Smooth muscle cell of the umbilical artery (primary cell): ENCODE measurements at places on chromosomes 12 and 14. TPM values are rescaled to one million over a fixed set of nuclear protein-coding genes. Genes with fewer than 3 reads are reported as not detected.

CARMIL3 gene
- total RNA-seq = 0.05 TPM in 1 of 2 replicates, not detected in the other

LYZ gene
- total RNA-seq = not detected in 2 replicates

NR1H4 gene
- not detected in 2 replicates for total RNA-seq

PIWIL1 gene
- not detected in 2 replicates for total RNA-seq

GLIPR1L1 gene
- total RNA-seq = not detected in 2 replicates

MIPOL1 gene
- 16.0 and 18.7 TPM in 2 replicates for total RNA-seq

SLC38A4 gene
- 2.8 and 4.2 TPM in 2 replicates for total RNA-seq

CPM gene
- total RNA-seq = 3.0 and 5.9 TPM in 2 replicates

KERA gene
- total RNA-seq = not detected in 2 replicates

BCAT1 gene
- total RNA-seq = 379 and 407 TPM in 2 replicates

KCNA5 gene
- total RNA-seq = not detected in 2 replicates

NTF3 gene
- 7.1 and 13.9 TPM in 2 replicates for total RNA-seq

CLEC4D gene
- not detected in 2 replicates for total RNA-seq

SYNE3 gene
- 6.2 and 15.2 TPM in 2 replicates for total RNA-seq

IL26 gene
- not detected in 2 replicates for total RNA-seq

GLIPR1L2 gene
- total RNA-seq = 0.30 and 0.42 TPM in 2 replicates

RTL1 gene
- under 0.01 and 0.09 TPM in 2 replicates for total RNA-seq

NOC4L gene
- 7.4 and 13.1 TPM in 2 replicates for total RNA-seq

SIX1 gene
- 0.05 TPM in 1 of 2 replicates, not detected in the other for total RNA-seq

IFNG-AS1 gene
- not detected in 2 replicates for total RNA-seq

ANO4 gene
- total RNA-seq = 2.0 and 15.7 TPM in 2 replicates

NPFF gene
- total RNA-seq = not detected in 2 replicates

AGAP2 gene
- 0.23 and 0.30 TPM in 2 replicates for total RNA-seq

HOXC12 gene
- total RNA-seq = not detected in 2 replicates

COL2A1 gene
- total RNA-seq = 0.18 TPM in 1 of 2 replicates, not detected in the other

SDR9C7 gene
- total RNA-seq = not detected in 2 replicates

SIX6 gene
- not detected in 2 replicates for total RNA-seq

PLEKHD1 gene
- not detected in 2 replicates for total RNA-seq

SDS gene
- not detected in 2 replicates for total RNA-seq

AMDHD1 gene
- total RNA-seq = 0.28 and 0.59 TPM in 2 replicates

TIMM9 gene
- total RNA-seq = 11.9 and 16.6 TPM in 2 replicates

CLEC14A gene
- 0.74 and 1.2 TPM in 2 replicates for total RNA-seq

GALNT9 gene
- 0.30 and 0.42 TPM in 2 replicates for total RNA-seq

FOXN4 gene
- total RNA-seq = not detected in 2 replicates

TMPRSS12 gene
- not detected in 2 replicates for total RNA-seq

ZFP36L1 gene
- total RNA-seq = 102 and 167 TPM in 2 replicates

ALX1 gene
- total RNA-seq = 0.18 TPM in 1 of 2 replicates, not detected in the other

CFL2 gene
- 108 and 149 TPM in 2 replicates for total RNA-seq

LRRC9 gene
- not detected in 2 replicates for total RNA-seq

MON2 gene
- 63.8 and 75.6 TPM in 2 replicates for total RNA-seq

DNAJC22 gene
- 0.83 and 1.2 TPM in 2 replicates for total RNA-seq

OAS2 gene
- 0.18 and 0.30 TPM in 2 replicates for total RNA-seq

KRT77 gene
- total RNA-seq = not detected in 2 replicates

GUCY2C gene
- not detected in 2 replicates for total RNA-seq

LALBA gene
- total RNA-seq = not detected in 2 replicates

SCNN1A gene
- 0.28 and 0.30 TPM in 2 replicates for total RNA-seq

CYP46A1 gene
- 0.09 and 0.30 TPM in 2 replicates for total RNA-seq

ERBB3 gene
- under 0.01 and 0.23 TPM in 2 replicates for total RNA-seq

ITGA7 gene
- 1.8 and 23.6 TPM in 2 replicates for total RNA-seq

CAPZA3 gene
- not detected in 2 replicates for total RNA-seq
